Foreskin fibroblast (primary cell): ENCODE measurements at places on chromosomes 13 and 19.

DNA sequence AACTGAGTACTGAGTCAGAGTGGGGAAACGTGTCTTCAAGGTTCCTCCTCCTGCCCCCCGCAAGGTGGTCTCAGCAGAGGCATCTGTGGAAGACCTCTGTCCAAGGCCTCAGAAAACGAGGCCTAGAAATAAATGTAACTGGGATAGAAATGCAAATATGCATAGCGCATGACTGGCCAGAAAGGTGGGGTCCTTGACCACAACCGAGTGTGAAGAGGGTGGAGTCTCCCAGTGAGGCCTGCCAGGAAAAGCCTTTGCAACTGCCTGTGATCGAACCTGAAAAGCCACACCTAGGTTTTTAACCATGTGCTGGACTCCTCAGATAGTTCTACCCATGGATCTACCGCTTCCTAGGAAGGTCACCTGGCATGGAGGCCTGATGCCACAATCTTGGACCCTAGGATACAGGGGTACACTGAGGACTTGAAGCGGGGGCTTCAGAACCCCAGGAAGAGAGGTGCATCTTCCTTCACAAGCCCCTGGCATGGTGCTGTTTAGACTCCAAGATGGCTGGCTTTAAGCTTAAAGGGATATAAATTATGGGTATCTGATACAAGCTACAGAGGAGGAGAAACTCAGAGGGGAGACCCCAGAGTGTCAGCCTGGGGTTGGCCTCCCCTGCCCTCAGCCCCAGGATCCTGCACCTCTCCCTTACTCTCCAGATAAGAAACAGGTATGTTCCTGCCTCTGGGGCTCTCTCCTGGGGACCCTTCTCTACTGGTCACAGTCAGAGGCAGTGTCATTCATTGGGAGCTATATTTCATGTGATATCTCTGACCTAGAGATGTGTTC is 18.3 kb upstream of the SIGLEC6 start:
- no peak for DNase-seq

- DNase-seq: no peak
Measured at GRCh38 chr13:107765724-107766401, 449.5 kb downstream of the LIG4 start.

GRCh38 chr13:109790086-109790485 is 3.7 kb upstream of the IRS2 start:
- DNase-seq: peak; percentile 58

DNA sequence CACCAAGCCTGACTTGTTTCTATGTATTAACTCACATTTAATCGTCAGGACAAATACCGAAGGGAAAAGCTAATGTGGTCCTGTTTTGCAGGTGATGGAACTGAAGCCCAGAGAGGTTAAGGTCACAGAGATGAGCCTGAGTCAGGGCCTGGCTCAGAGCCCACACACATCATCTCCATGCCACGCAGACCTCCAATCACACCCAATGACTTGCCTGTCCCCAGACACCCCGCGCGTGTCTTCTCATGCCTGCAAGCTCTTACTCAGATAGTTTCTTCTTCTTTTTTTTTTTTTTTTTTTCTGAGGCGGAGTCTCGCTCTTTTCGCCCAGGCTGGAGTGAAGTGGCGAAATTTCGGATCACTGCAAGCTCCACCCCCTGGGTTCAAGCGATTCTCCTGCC is 16.4 kb downstream of the SIX5 start:
- no peak for DNase-seq

GRCh38 chr19:10896851-10897526 is 25.6 kb downstream of the CARM1 start:
- DNase-seq: no peak

- peak; percentile 56 for DNase-seq
Measured at GRCh38 chr13:44755872-44756271, 179.7 kb upstream of the TSC22D1 start.

DNA sequence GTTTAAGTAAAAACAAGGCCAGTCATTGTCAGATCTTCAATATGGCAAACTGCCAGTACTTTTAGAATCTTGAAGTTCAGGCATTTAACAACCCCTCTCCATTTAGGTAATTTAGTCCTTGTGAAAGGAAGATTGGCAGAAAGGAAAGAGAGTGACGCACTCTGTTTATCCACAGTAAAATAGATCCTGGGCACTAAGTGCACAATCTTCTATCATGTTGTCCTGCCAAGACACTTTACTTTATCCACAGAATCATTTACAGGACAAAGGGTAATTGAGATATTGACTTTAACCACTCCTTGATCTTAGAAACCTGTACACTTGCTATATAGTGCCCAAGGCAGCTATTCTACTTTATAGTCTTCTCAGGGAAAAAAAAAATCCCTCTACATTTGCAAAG is 786.4 kb upstream of the SLITRK1 start:
- DNase-seq: no peak

GRCh38 chr13:114088863-114089262 is 43.6 kb downstream of the RASA3 start:
- DNase-seq: no peak

- no peak for DNase-seq
Measured at GRCh38 chr13:109577191-109577700, 209.1 kb downstream of the IRS2 start.

DNA sequence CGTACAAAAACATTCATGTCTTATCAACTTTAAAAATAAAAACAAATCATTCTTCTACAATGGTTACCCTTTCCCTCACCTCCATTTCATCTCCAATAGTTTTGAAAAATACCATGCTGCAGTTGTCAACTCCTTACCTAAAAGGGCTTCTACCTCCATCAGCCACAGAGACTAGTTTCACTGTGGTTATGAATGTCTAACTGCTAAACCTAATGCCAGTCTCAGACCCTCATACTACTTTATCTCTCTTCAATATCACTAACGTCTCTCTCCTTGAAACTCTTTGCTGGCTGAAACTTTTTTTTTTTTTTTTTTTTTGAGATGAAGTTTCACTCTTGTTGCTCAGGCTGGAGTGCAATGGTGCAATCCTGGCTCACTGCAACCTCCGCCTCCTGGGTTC is 27.1 kb downstream of the LNX2 start:
- no peak for DNase-seq

GRCh38 chr13:46552889-46553520 is at the start of gene LRCH1:
TSS of gene LRCH1 (plus strand) at chr13:46553170. CDS start at chr13:46553397, 227 bp downstream.
- peak; percentile 89 for DNase-seq

- DNase-seq: peak; percentile 35
Measured at GRCh38 chr19:45472563-45473366, 5.0 kb downstream of the FOSB start.

- DNase-seq: no peak
Measured at GRCh38 chr19:7383284-7383683, 34.5 kb downstream of the ARHGEF18 start.

DNA sequence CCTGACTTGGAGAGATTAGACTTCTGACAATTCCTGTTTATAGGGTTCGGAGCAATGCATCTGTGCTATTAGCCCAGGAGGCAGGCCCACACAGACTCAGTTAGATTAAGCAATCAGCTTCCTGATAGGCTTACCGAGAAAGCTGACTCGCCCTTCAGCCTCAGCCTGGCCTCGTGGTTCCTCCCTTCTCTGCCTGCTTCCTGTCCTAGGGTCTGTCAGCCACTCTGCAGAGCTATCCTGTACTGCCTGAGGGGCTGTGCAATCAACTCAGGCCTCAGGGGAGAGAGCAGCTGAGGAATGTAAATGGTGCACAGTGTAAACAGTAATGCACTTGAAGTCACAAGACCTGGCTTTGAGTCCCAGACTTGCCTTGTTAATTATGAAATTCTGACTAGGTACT is 30.7 kb downstream of the HTR2A start:
- peak; percentile 65 for DNase-seq

GRCh38 chr13:99361197-99361596 is 54.0 kb upstream of the GPR183 start:
- no peak for DNase-seq

DNA sequence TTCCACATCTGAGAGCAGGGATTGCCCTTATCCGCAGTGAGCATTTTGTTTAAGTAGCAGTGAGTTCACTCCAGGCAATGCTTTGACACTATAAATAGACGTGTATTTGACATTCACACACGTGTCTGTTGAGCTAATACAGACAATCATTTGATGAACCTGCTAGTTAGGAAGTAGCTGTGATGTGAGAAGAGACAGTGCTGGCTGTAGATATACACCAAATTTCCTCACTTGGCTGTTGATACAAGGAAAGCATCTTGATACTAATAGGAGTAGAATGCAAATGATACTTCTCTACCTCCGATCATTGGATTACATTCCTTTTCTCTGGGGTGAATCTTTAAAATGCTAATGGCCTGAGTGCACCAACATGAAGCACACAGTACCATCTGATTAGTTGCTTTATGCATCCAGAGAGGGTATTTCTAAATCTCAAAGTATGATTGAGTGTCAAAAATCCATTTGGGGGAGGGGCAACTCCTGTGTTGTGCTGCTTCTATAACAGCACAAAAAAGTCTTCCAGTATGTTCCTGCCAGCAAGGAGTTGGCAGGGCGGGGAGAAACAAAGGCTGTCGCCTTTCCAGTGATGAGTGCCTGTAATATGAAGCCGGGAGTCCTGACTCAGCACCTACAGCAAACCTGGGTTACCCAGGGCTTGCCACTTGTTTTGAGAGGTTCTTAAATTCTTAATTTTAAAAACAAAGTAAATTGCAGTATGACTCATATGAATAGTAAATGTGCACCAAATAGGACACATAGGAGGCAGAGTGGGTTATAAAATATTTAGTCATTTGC is 7.0 kb downstream of the CUL4A start:
- peak; percentile 86 for DNase-seq

- DNase-seq: no peak
Measured at GRCh38 chr13:30846311-30846710, 59.8 kb upstream of the MEDAG start.

GRCh38 chr19:45162608-45163143 is 1.9 kb upstream of the NKPD1 start:
- DNase-seq: no peak

DNA sequence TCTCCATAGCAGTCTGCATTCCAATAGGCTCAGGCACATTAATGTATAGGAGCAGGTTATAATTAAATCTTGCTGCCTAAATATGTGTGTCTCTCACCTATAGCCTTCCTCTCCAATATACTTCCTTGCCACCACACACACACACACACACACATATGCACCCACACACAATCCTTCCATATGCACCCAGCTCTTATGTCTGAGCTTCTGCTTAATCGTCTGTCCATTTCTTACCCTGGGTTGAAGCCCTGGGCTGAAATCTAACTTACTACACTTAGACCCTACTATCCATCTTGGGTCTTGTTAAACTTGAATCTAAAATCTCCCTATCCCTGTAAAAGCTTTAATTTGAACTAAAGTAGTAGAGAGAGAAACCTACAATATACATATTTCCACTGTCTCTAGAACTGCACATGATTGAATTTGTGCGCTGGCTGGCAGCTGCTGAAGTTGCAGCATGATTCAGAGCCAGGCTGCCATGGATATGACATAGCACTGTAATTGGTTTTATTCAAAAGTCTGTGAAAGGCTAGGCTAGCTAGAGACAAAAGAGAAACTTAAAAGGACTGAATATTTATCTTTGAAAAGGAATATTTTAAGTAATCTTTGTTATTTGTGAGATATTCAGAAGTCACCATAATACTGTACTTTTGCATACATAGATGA is 25.7 kb upstream of the FREM2 start:
- peak; percentile 1 for DNase-seq

DNA sequence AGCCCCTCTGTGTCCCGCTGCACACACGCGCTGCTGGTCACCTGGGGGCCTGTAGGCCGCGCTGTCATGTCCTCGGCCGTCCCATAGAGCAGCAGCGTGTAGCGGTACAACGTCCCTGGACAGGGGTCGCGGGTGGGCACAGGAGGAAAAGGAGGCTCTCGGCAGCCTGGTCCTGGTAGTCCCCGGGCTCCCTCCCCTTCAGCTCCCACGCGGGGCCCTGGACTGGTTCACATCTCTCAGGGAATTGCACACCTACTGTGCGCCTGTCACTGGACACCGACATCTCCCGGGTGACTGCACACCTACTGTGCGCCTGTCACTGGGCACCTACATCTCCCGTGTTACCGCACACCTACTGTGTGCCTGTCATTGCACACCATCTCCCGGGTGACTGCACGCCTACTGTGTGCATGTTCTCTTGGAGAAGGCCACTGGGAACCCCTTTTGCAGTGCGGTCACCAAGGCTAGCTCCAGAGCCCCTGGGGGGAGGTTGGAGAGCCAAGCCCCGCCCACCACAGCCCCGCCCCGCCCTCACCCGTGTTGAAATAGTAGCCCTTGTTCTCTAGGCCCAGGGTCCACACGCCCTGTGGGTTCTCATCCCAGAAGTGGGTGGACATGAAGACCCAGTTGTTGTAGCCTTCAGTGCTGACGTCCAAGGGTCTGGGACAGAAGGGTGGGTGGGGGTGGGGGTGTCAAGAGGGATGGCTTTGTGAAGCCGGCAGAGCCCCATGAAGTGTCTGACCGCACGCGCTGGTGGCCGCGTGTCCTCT is 3.5 kb upstream of the C19orf25 start:
- no peak for DNase-seq

DNA sequence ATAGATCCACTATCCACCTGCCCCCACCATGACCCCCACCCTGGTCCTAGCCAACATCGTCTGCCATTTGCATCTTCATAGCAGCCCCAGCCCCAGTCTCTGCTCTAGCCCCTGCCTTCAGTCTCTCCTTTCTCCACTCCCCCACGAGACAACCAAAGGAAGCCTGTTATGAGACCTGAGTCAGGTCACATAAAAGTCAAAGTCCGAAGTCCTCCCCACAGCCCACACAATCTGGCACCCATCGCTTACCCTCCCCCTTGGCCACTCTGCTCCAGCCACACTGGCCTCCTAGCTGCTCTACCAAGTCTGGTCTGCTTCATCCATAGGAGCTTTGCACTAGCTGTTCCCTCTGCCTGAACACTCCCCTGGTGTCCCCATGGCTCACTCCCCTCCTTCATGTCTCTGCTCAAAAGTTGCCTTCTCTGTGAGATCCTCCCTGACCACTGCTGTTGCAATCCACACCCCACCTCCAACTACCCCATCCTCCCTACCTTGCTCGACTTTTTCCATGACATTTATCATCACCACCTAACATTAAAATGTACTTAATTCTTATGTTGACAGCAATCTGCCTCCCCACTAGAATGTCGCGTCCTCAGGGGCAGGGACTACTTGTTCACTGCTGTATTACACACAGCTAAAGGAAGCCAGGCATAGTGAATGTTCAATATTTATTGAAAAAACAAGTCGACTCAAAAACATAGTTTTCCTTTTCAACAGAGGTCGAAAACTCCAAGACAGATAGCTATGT is 1.2 kb upstream of the PLEKHG2 start:
- peak; percentile 65 for DNase-seq

- peak; percentile 76 for DNase-seq
Measured at GRCh38 chr13:105918842-105919741, 616.4 kb downstream of the EFNB2 start.

- no peak for DNase-seq
Measured at GRCh38 chr19:45705115-45705514, 12.6 kb downstream of the QPCTL start.

GRCh38 chr13:36914648-36915047 is 5.4 kb downstream of the SMAD9 start:
- DNase-seq: no peak

DNA sequence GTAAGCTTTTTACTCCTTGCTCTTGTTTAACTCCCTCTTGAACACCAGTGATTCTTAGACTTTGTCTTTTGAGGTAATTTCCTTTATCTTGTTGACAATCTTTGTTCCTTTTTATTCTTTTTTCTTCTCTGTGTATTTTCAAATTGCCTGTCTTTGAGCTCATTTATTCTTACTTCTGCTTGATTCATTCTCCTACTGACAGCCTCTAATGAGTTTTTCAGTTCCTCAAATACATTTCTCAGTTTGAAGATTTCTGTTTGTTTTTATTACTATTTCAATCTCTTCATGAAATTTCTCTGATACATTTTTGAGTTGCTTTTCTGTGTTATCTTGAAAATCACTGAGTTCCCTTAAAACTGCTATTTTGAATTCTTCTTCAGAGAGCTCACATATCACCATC is 154.1 kb downstream of the ATP8A2 start:
- no peak for DNase-seq

- no peak for DNase-seq
Measured at GRCh38 chr19:38308006-38308766, 4.1 kb downstream of the C19orf33 start.
